Lung (tissue), 17 donors: ENCODE measurements at places on chromosomes 6 and 20.

DNA sequence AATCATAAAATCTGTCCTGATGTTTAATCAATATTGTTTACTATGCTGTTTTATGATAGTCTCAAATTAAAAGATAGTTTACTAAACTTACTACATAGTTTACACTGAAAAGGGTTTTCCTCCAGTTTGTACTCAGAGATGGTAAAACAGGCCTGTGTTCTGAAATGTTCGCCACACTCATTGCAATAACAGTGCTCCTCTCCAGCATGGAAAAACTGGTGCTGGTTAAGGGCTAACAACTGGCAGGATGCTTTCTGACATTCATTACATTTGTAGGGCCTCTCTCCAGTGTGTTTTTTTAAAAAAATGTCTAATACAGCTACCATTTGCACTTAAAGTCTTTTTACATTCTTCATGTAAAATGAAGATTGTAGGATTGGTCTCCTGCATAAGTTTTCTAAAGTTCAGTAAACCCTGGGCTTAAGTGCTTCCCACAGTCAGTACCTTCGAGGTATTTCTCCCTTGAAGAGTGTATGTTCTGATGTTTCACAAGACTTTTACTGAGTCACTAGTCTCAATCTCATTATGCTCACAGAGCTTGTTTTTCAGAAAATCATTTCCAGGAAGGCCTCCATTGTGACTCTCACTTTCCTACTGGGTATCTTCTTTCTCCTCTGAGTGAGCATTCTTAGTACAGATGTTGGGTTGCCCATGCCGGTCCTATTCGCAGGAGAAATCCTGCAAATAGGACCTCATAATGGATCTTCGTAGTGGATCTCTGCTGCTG, 8.7 kb upstream of the ZSCAN12 start:
- no peak for DNase-seq

DNA sequence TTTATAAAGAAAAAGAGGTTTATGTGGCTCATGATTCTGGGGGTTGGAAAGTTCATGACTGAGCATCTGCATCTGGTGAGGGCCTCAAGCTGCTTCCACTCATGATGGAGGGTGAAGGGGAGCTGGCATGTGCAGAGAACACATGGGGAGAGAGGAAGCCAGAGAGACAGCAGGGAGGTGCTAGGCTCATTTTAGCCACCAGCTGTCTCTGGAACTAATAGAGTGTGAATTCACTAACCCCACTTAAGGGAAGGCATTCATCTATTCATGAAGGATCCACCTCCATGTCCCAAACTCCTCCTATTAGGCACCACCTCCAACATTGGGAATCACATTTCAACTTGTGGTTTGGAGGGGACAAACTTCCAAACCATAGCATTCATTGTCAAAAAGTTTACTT, 137.3 kb upstream of the PMEPA1 start:
- DNase-seq, result no peak

DNA sequence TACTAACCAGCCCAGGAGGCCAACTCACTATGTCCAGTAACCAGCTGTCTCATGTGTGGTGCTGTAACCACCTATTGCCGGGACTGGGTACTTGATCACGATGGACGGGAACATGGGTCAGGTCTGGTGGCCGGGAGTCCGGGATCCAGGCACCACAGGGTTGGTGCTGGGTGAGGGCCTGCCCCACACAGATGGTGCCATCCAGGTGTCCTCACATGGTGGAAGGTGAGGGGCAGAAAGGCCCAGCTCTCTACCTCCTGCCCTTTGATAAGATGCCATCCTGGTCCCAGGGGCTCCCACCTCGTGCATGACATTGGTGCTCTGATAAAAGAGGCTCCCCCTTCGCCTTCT, 116.3 kb downstream of the TAF4 start:
- peak; percentile 8 for DNase-seq

GRCh38 chr6:3455569-3456394, 1.1 kb downstream of the SLC22A23 start:
- peak; percentile 43 for DNase-seq

DNA sequence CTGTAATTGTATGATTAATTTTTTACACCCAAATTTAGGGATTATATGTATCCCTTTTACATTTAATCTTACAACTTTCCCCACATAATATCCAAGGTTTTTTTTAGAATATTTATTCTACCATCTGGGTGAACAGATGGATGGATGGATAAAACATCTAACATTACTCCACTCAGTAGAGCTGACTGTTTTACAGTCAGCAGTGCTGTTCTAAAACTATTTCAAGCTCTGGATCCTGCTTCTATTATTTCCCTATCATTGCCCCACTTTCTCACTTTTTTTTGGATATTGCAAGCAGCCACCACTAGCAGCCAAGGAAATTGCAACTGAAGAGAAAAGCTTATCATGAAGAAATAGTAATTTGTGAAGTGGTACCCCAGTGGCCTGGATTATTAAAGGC, 173.7 kb downstream of the ARHGAP18 start:
- no peak for DNase-seq

- DNase-seq, result no peak
Observed at GRCh38 chr6:109717971-109718370, 26.9 kb downstream of the FIG4 start.

- DNase-seq, result no peak
Observed at GRCh38 chr6:111410371-111410770, 72.6 kb downstream of the REV3L start.
